ENCODE measurements at places on chromosomes 13 and 19.

DNA sequence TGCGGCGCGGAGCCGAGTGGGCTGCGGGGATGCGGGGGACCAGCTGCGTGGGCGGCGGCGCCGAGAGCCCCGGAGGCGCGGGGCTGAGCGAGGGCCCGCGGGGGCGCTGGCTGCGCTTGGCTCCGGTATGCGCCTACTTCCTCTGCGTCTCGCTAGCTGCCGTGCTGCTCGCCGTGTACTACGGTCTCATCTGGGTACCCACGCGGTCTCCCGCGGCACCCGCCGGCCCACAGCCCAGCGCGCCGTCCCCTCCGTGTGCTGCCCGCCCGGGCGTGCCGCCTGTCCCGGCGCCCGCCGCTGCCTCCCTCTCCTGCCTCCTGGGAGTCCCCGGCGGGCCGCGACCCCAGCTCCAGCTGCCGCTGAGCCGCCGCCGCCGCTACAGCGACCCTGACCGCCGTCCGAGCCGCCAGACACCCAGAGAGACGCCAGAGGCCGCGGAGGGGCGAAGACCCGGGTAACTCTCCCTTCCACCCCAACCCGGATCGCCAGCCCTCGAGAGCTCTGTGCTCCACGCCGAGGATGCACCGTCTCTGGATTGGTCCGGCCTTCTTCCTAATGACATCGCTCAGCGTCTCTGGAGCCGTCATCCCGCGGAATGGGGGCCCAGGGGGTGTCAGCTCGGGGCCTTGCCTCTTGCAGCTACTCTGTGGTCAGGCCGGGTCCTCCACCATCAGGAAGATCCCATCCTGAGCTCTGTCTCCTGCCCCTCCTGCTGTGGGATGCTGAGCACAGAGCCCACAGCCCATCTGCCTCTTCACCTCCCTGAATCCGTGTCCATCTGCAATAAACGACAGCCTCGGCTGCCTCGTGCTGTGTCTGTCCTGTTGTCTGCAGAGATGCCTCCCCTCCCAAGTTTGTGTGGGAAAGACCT, 441 bp downstream of the INAFM1 start:
- DNase-seq = no peak

DNA sequence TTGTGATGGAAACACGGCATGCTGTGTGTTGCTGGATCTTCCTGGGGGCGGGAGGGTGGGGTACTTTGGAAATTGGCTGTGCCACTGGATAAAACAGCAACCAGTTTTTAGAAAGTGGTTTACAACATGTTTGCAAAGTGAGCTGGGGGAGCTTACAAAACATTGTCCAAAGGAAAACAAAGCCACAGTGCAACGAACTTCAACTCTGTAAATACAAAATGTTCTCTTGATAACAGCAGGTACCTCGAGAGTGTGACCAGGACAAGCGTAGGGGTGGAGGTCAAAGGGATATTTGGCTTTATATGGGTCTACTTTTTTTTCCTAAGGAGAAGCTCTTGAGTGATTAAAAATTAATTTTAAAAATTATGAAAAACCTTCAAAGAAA, 2.5 kb downstream of the IGSF23 start:
- DNase-seq = no peak

- DNase-seq = no peak
These were observed 17.7 kb upstream of the RUBCNL start for GRCh38 chr13:46404733-46405100.

GRCh38 chr19:31781542-31781941, 432.3 kb upstream of the TSHZ3 start:
- DNase-seq = no peak

- DNase-seq = no peak
These were observed at the start of gene ZNF112 for GRCh38 chr19:44356383-44357111. Gene ZNF112 (minus strand): TSS chr19:44356680. CDS start chr19:44340539, 16,141 bp downstream.

DNA sequence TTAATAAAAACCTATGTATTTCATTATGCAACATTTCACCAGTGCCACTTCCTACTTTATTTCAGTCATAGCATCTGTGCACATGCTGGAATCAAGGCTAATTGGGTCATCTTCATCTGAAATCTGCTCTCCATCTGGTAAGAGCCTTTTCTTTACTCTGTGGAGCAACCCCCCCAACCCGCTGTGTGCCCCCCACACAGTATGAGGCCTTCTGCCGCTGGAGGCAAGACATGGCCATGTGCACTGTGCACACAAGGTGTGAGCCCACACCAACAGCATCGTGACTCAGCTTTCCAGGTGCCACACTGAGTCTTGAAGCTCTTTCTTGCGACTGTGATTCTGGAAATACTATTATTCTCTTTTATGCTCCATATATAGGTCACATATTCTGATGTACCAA, 471.0 kb downstream of the TBC1D4 start:
- no peak for DNase-seq

GRCh38 chr13:50548586-50548985, 294.9 kb downstream of the DLEU7 start:
- DNase-seq = no peak

GRCh38 chr13:46756977-46757376, 40.0 kb downstream of the ESD start:
- no peak for DNase-seq

DNA sequence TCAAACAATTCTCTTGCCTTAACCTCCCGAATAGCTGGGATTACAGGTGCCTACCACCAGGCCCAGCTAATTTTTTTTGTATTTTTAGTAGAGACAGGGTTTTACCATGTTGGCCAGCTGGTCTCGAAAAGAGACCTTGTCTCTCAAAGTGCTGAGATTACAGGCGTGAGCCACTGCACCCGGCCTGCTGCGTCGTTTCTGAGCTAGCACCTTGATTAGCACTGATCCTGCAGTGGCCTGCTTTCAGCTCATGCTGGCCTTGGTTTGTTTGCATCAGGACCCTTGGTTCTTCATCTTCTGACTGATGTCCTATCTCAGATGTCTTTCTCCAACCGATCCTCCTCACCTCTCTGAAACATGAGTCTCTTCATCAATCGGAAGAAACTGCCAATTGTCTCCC, 4.9 kb upstream of the TFDP1 start:
- no peak for DNase-seq

- no peak for DNase-seq
These were observed 122.9 kb upstream of the RNF113B start for GRCh38 chr13:98299966-98300350.

DNA sequence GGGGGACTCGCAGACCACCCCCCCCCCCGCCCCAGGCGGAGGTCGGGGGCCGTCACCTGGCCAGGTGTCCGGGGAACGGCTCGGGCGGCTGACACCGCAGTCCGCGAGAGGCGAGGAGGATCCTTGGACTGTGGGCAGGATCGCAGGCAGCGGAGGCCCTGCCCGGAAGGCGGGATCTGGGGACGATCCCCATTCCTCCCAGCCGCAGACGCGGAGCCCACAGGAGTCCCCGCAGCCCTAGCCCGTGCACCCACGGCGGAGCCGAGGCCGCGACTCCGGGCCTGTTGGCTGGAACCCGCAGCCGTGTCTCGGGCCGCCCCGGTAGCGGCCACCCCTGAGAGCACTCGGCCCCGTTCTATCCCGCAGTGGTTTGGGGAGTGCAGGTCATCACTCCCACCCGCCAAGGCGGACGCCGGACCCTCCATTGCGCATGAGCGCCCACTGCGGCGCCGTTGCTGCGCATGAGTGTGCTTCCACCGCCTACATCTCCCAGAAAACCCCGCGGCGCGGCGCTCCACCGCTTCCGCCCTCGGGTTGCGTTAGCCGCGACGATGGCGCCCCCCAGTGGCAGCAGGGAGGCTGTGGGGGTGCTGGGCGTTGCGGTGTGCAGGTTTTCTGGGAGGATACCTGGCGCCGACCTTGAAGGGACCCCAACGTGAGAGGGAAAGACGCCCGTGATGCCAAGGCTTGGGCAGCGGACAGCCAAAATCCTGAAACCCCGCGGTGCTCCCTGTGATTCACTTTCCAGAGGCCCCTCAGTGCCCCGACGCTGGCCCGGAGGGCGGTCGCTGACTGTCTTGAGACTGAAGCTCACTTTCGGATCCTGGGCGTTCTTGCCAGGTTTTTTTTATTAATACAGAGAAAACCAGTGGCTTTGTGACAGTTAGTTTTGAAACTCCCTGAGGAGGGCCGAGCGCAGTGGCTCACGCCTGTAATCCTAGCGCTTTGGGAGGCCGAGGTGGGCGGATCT, 4.4 kb upstream of the ZNF329 start:
- DNase-seq = peak; percentile 94

DNA sequence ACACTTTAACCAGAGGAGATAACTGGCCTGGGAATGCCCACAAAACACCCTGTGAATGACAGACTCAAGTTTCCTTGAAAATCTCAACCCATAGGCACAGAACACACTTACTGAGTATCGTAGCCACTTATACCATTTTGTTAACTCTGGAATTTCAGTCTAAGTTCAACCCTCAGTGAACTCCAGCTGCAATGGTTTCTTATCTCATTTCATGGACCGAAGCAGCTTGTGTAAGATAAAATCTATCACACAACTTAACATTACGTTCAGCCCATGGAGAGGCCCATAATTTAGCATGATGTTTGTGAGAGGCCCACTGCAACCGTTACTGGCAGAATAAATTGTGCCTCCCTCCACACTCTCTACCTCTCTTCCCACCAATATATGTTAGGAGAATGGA, 323.0 kb downstream of the DNAJC15 start:
- no peak for DNase-seq

- DNase-seq = no peak
These were observed 22.4 kb upstream of the RGCC start for GRCh38 chr13:41434831-41435520.

- DNase-seq = peak; percentile 59
These were observed 4.5 kb upstream of the RAB3A start for GRCh38 chr19:18208098-18208951.

DNA sequence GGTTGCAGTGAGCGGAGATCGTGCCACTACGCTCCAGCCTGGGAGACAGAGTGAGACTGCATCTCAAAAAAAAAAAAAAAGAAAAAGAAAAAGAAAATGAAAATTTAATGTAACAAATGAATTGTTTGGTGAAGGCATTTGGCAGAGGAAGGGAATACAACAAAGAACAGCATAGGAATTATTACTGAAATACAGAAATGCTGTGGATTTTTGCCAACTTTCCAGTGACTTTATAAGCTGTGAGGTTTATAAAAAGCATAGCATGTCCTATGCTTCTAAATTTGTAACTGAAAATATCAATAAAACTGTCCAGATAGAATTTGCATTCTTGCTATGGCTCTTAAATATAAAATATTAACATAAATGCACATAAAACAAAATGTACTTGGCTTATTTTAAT, 112.9 kb upstream of the IRS2 start:
- DNase-seq = no peak

DNA sequence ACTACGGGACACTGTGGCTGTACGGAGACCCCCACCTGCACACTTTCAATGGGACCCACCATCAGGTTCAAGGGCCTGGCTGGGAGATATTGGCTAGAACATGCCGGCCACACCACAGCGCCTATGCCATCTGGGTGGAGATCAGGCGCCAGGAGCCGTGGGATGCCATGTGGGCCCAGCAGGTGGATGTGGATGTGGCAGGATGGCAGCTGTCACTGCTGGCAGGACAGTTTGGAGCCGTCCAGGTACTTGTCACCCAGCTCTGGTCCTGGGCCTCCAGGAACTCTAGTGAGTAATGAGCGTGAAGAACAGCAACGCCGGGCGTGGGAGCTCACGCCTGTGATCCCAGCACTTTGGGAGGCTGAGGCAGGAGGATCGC, 15.7 kb upstream of the FXYD3 start:
- DNase-seq = no peak

GRCh38 chr19:39160889-39161672, 35.5 kb downstream of the PAK4 start:
- no peak for DNase-seq

- DNase-seq = no peak
These were observed 126.2 kb upstream of the SPACA7 start for GRCh38 chr13:112249644-112250610.

- DNase-seq = no peak
These were observed 18.1 kb downstream of the N4BP2L1 start for GRCh38 chr13:32409561-32410421.

DNA sequence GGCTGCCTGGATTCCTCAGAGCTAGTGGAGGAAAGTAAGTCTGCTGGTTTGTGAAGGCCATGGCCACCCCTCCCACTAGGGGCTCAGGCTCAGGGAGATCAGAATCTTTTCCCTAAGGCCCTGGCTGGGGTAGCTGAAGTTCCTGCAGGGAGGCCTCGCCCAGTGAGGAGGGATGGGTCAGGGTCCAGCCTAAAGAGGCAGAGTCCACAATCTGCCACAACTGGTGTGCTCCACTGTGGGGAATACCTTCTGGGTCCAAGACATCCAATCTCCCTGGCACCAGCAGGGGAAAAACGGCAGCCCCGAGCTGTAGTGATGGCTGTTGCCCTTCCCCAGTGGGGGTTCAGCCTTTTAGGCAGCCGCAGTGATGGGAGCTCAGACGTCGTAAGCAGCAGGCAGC, 23.2 kb downstream of the IGFL3 start:
- no peak for DNase-seq

DNA sequence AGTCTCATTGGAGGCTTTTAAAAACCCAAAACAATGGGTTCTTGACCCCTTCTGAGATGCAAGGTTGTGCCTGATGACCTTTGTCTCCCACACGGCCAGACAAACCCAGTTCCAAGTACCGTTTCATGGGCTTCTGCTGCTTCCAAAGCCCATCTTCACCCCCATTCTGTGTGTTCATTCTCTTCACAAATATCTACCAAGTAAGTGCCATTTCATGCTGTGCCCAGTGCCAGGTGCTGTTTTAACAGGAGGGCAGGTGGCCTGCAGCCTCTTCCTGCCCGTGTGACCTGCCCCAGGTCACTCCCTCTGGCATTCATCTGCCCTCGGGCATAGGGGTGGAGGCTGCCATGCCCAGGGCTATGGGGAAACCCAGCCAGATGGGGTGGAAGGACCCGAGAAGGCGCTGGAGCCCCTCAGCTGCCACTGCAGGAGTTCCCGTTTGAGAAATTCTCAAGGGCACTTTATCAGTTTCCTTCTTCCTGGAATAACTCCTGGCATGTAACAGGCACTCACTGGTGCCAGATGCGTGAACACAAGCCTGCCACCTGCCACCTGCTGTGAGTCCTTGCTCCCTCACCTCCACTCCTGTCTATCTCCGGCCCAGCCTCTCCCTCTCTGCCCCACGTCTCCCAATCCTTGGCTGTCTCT, 12.5 kb downstream of the CAPN12 start:
- no peak for DNase-seq

- no peak for DNase-seq
These were observed 1503.5 kb downstream of the UQCRFS1 start for GRCh38 chr19:27709496-27709895.

- DNase-seq = no peak
These were observed 829 bp downstream of the B3GLCT start for GRCh38 chr13:31200637-31200971.

DNA sequence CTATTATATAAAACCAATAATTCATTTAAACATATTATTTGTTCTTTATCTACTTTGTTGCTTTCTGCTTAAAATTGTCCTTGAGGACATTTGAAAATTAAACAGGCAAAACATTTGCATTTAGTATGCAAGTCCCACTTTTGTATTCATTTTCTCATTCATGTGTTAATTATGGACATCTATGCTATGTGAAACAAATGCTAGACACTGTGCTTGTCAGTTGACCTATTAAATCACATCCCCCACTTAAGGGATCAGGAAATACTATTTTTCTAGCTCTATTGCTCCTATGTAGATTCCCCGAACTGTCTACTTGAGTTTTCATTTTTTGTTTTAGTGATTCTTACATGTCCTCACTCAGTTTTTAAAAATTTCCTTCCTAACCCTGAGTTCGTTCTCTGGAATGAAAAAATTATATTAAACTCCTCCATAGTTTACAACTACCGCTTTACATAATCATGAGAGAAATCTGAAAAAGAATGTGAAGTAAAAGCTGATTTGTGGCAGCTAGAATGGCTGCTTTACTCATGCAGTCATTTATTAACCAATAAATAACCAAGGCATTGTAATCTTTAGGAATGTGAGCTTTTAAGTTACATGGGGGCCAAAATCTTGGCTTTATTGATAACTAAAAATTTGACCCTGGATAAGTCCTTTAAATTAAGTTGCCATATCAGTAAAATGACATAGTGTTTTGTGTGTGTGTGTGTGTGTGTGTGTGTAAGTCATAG, 188.5 kb downstream of the LIG4 start:
- DNase-seq = no peak
